ENCODE measurements at places on chromosomes 16 and 17. TPM values are rescaled to one million over a fixed set of nuclear protein-coding genes. Genes with fewer than 3 reads are reported as not detected.

GRCh38 chr17:3471599-3471998, at the start of gene SPATA22:
Gene SPATA22 (minus strand): TSS chr17:3471819. CDS start chr17:3469325, 2,494 bp downstream.
- DNase-seq: no peak

GRCh38 chr17:19302791-19303331, 59.7 kb downstream of the B9D1 start:
- no peak for DNase-seq

DNA sequence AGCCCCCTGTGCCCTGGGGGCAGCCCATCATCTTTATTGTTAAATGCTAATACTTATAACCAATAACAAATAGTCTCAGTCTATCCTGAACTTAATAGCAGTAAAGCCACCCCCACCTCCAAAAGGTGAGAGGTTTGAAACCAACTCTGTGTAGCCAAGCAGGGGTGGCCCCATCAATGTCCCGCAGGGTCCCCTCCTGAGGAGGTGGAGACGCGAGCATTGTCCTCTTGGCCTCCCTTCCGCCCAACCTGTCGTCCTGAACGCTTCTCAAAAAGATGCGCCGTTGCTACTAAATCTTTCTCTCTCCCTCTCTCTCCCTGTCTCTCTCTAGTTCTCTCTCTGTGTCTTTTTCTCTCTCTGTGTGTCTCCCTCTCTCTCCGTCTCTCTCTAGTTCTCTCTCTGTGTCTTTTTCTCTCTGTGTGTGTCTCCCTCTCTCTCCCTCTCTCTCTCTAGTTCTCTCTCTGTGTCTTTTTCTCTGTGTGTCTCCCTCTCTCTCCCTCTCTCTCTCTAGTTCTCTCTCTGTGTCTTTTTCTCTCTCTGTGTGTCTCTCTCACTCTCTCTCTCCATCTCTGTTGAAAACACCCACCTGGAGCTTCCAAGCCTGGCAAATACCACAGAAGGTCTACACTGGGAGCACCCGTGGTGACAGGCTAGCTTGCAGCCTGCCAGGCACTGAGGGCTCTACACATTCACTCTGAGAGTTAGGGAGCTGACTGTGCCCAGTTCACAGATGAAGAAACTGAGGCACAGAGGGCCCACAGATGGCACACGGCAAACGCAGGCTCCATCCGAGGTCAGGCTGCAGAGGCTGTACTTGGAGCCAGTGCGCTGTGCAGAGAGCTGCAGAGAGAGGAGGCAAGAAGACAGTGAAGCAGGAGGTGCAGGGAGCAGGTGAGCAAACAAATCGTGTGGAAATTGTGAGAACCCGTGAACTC, 185.9 kb downstream of the C16orf95 start:
- DNase-seq: no peak

- peak; percentile 10 for DNase-seq
Measured at GRCh38 chr17:9522074-9522473, 53.5 kb downstream of the STX8 start.

DNA sequence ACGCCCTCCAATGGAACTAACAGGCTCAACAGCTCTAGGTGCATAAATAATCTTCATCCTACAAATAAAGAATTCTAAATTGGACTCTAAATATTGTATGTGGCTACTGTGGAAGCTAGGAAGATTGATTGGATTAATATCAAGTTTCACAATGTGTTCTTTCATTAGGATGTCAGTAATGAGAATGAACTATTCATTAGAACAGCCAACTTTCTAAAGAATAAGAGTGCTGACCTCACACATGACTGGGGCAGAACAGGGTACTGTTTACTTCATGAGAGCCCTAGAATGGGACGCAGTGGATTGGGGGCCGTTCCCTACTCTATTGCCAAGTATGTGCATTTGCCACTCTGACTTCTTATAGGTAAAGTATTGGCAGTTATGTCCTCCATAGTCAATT, 528.2 kb upstream of the RBFOX1 start:
- no peak for DNase-seq

GRCh38 chr16:46839986-46840443, 9.0 kb upstream of the C16orf87 start:
- DNase-seq: no peak

DNA sequence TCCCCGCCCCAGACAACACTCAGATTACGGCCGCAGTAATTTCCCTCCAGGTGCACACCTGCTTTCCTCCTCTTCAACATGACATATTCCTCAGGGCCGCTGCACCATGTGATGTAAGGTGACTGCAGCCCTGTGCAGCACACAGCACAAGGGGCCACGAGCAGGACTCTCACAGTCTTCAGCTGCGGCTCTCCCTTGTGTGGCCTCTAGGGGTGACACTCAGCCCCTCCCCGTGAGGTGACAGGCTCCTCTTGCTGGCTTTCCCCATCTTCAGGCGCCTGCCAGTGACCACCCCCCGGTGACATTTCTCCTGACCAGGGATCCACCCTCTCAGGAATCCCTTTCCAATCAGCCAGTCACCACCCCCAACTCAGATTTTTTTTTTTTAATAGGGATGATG, 31.3 kb upstream of the ABCC3 start:
- no peak for DNase-seq

DNA sequence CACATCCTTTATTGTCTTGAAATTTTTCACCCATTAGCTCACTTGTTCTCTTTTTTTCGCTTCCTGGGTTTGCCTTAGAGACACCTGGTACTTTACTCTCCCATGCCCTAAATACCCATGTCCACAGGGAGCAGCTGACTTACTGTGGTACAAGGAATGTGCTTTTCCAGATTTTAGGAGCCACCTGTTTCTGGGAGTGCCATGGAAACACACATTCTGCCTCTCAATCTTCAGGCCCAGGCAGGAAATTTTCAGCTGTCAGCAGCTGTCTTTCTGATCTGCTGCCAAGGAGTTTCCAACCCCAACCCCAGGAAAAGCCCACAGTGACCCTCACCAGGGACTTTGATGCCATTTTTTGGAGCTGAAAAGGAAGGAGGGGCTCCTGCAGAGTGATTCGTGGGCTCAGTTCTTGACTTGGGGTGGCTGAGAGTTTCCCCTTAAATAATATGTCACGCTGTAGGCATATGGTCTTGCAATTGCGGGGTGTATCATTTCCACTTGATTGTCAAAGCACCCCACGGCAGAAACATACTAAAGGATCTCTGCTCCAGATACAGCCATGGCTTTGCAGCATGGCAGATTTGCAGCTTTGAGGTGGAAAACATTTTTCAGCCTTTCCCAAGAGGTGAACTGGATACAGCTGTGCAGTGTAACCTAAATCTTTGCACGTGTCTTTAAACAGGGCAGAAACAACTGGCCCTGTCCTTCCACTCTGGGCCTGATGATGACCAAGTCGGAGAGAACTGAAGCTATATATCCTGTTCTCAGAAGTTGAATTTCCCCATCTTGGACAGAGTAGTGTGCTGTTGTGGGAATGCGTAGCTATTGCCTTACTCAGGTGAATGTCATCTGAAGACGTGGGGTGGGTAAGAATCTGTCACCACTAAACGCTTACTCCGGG, 19.2 kb downstream of the RBFOX1 start:
- DNase-seq: no peak

- no peak for DNase-seq
Measured at GRCh38 chr17:78818152-78818846, 22.3 kb downstream of the USP36 start.

DNA sequence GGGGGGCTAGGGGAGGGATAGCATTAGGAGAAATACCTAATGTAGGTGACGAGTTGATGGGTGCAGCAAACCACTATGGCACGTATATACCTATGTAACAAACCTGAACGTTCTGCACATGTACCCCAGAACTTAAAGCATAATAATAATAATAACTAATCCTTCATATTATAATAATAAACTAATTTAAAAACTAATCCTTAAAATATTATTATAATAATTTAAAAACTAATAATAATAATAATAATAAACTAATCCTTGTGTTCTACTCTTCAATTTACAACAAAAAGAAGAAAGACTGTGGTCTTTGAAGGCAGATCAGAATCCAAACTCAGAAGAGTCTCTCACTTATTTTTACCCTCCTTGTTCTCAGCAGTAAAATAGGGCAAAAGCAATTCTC, 774.9 kb downstream of the CDH8 start:
- DNase-seq: no peak

- no peak for DNase-seq
Measured at GRCh38 chr16:7548796-7549318, 216.2 kb downstream of the RBFOX1 start.

DNA sequence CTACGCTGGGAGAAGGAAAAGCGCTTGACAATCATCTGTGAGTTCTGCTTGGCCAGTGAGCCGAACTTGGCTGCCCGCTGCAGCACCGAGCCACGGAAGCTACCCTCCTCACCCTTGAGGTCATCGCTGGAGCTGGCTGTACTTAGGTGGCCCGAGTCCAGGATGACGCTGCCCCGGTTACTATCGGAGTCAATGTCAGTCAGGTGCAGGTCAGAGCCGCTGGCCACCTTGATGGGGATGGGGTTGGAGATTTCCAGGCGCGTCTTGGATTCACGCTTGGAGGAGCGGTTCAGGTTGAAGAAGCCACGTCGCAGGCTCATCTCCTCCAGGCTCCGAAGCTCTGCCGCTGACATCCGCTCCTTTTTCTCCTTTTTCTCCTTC, 13.7 kb downstream of the MYO18A start:
- DNase-seq: no peak

GRCh38 chr16:69762814-69763598, 874 bp downstream of the WWP2 start:
- DNase-seq: peak; percentile 42

DNA sequence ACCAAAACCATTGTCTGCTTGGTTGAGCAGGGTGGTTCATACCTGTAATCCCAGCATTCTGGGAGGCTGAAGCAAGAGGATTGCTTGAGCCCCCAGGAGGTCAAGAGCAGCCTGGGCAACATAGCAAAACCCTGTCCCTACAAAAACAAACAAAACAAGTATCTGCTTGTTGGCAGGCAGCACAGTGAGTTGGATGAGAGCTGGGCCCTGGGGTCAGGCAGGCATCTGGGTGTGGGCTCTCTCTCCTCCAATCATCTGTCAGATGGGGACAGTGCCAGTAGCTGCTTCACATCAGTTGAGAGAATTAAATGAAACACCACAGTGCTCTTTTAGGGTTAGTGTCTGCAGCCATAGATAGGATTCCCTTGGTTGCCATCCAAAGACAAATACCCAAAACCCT, 5.8 kb downstream of the ARMC7 start:
- no peak for DNase-seq

DNA sequence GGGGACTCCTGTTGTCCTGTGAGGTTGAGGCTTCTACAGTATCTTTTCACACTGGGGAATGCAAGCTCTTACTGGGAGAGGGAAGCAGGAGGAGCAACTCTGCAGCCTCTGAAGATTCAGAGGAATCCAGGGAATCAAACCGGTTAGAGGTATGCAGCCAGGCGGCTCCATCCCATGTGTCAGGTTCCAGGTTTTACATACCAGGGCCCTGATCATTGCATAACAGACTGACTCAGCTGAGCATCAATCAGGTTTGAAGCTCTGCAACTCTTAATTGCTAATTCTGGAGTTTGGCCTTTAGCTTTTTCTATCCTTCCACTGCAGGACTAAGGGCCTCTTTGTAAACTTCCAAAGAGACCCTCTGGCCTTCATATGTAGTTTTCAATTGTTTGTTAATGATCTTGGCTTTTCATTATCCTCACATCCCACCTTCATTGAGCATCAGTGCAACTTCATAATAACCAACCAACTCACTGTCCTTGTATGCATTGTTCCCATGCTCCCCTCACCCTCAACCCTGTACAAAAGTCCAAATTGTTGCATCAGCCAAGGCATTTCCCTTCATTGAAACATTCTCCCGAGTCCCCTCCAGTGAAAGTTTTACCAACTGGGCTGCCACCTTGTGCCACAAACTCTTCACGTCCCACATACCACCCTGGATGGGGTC, 59.7 kb upstream of the DHX40 start:
- DNase-seq: no peak

DNA sequence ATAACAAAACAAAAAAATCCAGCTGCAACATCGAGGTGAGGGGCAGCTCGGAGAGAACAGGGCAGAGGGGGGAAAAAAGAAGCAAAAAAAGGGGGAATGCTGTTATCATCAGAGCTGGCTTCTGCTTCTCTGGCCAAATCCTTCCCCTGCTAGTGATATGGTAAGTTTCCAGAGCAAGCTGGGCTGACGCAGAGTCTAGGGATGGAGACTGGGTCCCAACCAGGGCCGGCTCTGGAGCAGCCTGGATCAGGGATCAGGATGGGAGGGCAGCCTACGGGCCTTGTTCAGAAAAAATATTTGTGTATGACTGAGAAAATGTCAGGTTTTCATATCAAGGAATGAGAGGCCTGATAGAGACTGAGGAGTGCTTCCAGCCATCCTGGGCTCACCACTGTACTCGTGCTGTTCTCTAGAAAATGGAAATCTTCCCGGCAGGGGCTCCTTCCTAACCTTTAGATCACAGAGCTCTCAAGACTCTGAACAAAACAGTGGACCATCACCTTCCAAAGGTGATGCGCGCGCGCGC, 726 bp upstream of the C1QTNF1 start:
- no peak for DNase-seq

GRCh38 chr16:86931410-86931941, 353.1 kb downstream of the FOXL1 start:
- DNase-seq: no peak

DNA sequence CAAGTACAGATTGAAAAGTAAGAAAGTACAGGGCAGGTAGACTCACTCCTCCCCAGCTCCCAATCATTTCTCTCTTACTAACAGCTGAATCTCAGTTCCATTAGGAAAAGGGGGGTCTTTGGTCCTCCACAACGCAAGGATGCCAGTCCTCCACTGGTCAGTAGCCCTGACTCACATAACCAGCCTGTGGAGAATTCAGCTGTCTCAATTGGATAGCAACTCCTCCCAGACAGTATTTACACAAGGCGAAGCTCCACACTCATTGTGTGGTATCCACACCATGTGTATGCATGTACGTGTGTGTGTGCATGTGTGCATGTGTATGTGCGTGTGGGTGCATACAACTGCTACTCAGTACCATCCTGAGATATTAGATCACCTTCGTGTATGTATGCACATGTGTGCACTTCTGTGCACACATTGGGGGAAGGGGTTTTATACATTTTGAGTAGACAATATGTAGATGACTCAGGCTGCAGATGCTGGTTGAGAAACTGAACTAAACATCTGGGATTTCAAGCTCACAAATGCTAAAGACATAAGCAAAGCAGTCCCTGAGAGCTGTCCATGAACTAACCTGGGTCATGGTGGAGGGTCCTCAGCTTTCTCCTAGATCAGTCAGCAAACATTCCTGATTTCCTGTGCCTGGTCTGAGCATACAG, 240.1 kb downstream of the SLC39A11 start:
- DNase-seq: no peak

- peak; percentile 73 for DNase-seq
Measured at GRCh38 chr17:7262192-7262934, at the start of gene CLDN7. Gene CLDN7 (minus strand): TSS chr17:7262478. CDS start chr17:7262043, 435 bp downstream.

DNA sequence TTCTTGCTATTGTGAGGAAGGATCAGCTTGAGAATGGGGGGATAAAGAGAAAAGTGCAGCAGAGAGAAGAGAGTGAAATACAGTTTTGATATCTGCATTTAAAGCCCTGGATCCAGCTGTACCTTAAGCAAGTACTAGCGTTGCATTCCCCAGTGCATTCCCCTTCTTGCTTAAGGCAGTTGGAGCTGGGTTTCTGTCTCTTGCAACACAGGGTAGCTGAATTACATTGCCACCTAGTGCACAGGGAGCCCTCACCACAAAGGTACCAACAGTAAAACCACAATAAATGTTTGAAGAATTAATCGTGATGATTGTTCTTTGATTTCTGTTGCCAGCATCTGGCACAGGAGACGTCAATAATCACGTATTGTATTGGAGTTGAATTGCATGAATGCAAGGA, 588.7 kb downstream of the RBFOX1 start:
- DNase-seq: no peak

ZFHX3 gene
- 25.8 TPM for polyA plus RNA-seq

LRRC75A gene
- polyA plus RNA-seq: 5.7 TPM

PIK3R6 gene
- polyA plus RNA-seq: 1.7 TPM

PSMD12 gene
- 36.6 TPM for polyA plus RNA-seq

HBA1 gene
- polyA plus RNA-seq: 1,859 TPM

PRPSAP1 gene
- 76.4 TPM for polyA plus RNA-seq

PYCARD gene
- 14.0 TPM for polyA plus RNA-seq

TRAPPC2L gene
- polyA plus RNA-seq: 75.5 TPM

WBP2 gene
- polyA plus RNA-seq: 53.7 TPM
